ENCODE measurements at places on chromosomes 11 and 22.

GRCh38 chr11:22702031-22702430 lies 35.6 kb downstream of the GAS2 start:
- no peak for DNase-seq

GRCh38 chr11:65112546-65113360 lies 1.1 kb downstream of the TM7SF2 start:
- DNase-seq: peak; percentile 74

DNA sequence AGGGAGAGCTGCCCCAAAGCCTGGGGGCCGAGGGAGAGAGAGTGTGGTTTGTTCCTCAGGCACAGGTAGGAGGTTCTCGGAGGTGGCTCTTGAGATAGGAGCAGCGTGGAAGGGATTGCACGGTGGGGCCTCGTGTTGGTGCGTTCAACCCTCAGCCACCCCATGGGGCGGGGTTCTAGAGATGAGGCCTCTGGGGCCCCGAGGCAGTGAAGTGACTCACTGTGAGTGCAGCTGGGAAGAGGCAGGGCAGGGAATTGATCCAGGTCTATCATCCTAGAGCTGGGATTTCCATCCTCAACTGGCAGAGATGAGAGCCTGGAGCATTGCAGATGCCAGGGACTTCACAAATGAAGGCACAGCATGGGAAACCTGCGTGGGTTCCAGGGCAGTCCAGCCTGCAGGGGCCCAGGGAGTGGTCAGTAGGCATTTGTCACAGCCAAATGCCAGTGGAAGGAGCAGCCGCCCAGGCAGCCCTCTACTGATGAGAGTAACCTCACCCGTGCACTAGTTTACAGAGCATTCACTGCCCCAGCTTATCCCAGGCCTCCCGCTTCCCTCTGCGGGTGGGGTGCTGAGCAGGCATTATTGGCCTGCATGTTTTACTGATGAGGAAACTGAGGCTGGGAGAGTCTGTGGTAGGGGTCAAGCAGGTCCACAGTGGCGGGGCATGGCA lies 5.1 kb upstream of the SMARCB1 start:
- no peak for DNase-seq

DNA sequence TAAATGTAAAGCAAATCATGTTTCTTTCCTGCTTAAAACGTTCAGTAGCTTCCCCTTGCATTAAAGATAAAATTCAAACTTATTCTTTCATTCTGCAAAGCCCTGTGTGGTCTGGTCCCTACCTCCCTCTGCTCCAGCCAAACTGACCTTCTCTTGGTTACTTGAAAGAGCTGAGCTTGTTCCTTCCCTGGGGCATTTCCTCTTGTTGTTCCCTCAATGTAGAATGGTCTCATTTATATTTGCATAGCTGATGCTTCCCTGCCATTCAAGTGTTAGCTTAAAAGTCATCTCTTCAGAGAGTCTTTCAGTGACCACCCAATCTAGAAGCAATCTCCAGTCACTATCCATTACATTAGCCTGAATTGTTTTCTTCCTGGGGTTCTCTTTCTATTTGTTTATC lies 1618.5 kb upstream of the TENM4 start:
- no peak for DNase-seq

GRCh38 chr11:75586395-75586794 lies 24.3 kb downstream of the SERPINH1 start:
- no peak for DNase-seq

DNA sequence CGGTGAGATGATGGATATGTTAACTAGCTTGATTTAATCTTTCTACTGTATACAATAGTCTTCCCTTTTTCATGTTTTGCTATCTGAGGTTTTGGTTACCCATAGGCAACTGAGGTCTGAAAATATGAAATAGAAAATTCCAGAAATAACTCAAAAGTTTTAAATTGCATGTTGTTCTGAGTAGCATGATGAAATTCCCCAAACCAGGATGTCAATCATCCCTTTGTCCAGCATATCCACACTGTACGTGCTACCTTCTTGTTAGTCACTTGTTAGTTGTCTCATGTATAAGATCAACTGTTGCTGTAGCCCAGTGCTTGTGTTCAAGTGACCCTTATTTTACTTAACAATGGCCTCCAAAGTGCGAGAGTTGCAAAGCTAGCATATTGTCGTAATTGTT lies 21.2 kb upstream of the OR10W1 start:
- DNase-seq: no peak

DNA sequence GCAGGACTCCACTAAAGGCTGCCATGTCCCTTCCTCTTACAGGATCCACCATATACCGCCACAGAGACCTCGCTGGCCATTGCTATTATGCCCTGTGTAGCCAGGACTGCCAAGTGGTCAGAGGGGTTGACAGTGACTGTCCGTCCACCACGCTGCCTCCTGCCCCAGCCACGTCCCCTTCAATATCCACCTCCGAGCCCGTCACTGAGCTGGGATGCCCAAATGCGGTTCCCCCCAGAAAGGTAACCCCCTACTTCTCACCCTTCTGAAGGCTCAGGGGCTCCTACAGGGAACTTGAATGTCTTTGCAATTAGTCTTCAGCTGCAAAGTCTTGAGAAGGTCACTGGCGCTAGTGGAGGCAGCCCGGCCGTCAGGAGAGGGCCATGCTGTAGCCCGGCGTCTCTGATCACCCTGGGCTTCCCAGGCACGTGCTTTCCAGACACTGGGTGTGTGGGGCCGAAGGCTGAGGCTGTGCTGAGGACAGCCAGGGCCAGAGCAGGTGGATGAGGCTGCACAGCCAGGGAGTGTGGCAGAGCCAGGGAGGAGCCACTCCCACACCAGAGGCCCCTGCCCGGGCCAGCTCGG lies 30.0 kb upstream of the MUC5B start:
- no peak for DNase-seq

GRCh38 chr22:43081968-43082367 lies 7.2 kb downstream of the TTLL1 start:
- no peak for DNase-seq

- peak; percentile 75 for DNase-seq
Measured at GRCh38 chr11:86182976-86183584, 61.5 kb upstream of the EED start.

DNA sequence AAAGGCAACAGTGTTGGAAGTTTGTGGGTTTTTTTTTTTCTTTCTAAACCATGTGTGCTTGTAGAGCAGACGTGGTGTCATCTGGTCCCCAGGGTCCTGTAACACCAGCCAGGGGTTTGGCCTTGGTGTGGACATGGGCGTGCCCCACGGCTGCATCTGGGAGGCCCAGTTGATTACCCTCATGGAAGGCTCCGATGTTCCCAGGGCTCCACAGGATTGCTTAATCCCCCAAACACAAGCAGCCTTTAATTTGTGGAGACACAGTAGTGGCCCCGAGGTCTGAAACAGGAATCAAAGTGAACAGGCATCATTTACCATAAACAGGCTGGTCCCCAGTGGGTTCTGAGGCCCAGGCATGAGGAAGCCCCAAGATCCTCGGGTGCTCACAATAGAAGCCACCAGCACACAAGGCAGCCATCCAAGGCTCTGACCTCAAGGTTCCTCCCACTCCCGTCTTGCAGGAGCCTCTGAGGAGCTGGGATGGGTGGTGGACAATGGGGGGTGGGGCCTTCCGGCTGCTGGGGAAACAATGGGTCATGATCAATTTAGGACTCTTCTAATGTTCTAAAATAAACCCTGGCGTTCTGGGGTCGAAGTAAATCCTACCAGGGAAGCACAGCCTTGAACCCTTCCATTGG lies 115.0 kb upstream of the CD82 start:
- no peak for DNase-seq

- no peak for DNase-seq
Measured at GRCh38 chr11:116776522-116776984, 3.8 kb upstream of the BUD13 start.

- DNase-seq: no peak
Measured at GRCh38 chr11:7021318-7021717, 1.0 kb downstream of the NLRP14 start.

GRCh38 chr22:31241200-31241599 lies 29.1 kb downstream of the LIMK2 start:
- no peak for DNase-seq

DNA sequence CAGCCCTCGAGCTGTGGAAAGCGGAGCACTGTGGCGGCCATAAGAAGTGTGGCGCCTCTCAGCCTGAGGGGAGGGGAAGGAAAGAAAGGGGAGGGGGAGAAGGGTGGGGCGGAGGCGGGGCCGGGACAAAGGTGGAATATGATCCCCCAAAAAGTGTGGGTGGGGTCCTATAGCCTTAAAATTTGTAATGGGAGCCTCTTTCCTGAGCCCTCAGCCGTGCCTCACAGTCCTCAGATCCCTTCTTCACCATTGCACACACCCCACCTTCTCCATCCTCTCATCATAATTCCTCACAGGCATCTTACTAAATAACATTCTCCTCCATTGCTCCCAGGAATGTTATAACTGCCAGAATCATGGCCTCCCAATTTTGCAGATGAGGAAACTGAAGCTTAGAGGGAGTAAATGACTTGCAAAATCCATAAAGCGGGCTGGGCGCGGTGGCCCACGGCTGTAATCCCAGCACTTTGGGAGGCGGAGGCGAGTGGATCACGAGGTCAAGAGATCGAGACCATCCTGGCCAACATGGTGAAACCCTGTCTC lies 600 bp upstream of the RAB6A start:
- DNase-seq: no peak

- no peak for DNase-seq
Measured at GRCh38 chr22:50190941-50191741, 5.4 kb downstream of the TRABD start.

DNA sequence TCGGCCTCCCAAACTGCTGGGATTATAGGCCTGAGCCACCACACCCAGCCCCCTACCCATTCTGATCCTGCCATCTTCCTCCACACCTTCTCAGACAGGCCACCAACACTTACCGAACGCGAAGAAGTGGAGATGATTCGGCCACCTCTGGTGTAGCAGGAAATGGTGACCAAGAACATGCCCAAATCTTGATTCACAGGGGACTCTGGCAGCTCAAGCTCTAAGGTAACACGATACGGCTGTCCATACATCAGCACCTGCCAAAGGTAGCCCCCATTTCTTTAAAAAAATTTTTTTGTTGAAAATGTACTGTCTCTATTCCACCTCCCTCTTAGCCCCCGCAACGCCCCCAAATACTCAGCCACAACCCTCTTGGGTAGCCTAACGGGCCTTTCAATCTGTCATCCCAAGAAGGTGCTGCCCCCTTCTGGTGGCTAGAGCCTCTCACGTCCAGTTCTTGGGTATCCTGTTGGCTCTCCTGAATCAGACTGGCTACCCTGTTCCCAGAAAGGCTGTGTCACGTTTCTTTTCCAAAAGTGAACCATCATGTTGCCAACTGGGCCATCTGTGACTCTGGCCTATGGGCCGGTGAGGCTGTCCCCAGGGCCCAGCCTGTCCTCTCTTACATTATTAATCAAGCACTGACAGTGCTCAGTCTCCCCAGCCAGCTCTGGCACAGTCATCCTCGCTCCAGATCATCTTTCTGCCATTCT lies 5.3 kb upstream of the LRRN4CL start:
- peak; percentile 71 for DNase-seq

DNA sequence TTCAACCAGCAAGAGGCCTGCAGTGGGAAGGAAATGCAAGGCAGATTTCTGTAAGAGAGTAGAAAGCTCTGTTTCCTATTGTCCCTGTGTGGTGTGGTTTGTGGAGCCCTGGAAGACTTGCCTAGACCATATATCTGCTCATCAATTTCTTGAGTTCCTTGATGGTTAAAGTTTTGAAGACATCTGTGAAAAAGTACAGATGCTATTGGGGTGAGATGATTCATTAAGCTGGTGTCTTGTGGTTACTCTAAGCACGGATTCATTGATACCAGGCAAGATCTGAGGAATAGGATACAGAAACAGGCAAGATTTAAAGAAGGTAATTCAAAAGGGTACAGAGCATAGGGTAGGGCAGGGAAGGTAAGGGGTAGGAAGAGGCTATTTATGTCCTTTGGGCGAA lies 275.8 kb upstream of the SESN3 start:
- no peak for DNase-seq

- no peak for DNase-seq
Measured at GRCh38 chr22:35614404-35614803, 2.7 kb downstream of the MB start.

- no peak for DNase-seq
Measured at GRCh38 chr11:45658292-45658991, 7.0 kb downstream of the CHST1 start.

DNA sequence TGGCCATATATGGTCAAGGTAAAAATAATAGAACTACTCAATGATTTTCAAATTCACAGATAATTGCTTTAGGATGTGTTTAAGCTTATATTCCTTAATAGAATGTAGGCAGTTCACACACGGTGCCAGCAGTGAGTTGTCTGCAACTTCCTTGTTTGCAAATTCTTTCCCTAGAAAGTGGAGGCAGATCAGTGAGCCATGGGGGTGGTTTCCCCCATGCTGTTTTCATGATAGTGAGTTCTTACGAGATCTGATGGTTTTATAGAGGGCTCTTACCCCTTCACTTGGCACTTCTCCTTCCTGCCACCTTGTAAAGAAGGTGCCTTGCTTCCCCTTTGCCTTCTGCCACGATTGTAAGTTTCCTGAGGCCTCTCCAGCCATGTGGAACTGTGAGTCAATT lies 111.8 kb upstream of the LMO1 start:
- DNase-seq: no peak

GRCh38 chr11:30260813-30261212 lies 30.0 kb downstream of the FSHB start:
- DNase-seq: no peak

DNA sequence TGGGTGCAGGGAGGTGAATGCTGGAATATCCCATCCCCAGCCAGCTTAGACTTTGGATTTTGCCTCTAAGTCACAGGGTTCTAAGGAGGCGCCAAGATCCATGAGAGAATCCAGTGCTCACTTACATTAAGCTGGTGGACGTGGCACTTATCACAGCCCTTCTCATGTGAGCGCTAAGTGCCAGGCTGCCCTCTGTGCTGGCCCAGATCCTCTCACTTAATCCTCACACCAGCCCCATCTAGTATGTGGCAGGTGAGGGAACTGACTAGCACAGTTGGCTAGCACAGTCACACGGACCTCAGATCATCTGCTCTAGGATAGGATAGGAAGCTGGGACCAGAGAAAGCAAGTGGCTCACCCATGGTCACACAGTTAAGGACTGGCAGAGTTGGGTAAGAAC lies 3.6 kb downstream of the HMOX1 start:
- no peak for DNase-seq

- no peak for DNase-seq
Measured at GRCh38 chr22:24772493-24773220, 1.9 kb downstream of the PIWIL3 start.

GRCh38 chr11:48008951-48009270 lies 28.6 kb downstream of the PTPRJ start:
- peak; percentile 60 for DNase-seq

GRCh38 chr11:78449866-78450265 lies 32.2 kb upstream of the GAB2 start:
- no peak for DNase-seq

GRCh38 chr11:61417670-61418069 lies 12.1 kb downstream of the CPSF7 start:
- no peak for DNase-seq

Measured in stimulated activated CD4-positive, alpha-beta T cell treated with anti-CD3 and anti-CD28 coated beads, TNF-alpha, amount 100 ng/mL, for 48 hours (primary cell).